Stimulated activated CD4-positive, alpha-beta T cell treated with anti-CD3 and anti-CD28 coated beads, Interleukin-15, amount 100 ng/mL, for 1 hour (primary cell): ENCODE measurements at places on chromosomes 11 and 22.

- no peak for DNase-seq
Measured at GRCh38 chr11:89660234-89660633, 49.9 kb upstream of the TRIM77 start.

DNA sequence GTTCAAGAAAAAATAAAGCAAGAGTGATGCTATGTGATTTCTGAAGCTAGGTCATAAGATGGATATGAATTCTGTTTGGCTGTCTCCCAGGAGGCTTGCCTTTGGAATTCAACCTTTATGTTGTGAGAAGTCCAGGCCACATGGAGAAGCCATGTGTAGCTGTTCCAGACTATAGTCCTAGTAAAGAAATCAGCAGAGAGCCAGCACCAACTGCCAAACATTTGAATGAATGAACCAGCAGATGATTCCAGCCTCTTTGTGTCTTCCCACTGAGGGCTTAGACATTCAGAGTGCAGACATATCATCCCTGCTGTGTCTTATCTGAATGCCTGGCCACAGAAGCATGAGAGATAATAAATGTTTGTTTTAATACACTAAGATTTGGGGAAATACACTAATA, 1150.6 kb downstream of the DLG2 start:
- DNase-seq: no peak

DNA sequence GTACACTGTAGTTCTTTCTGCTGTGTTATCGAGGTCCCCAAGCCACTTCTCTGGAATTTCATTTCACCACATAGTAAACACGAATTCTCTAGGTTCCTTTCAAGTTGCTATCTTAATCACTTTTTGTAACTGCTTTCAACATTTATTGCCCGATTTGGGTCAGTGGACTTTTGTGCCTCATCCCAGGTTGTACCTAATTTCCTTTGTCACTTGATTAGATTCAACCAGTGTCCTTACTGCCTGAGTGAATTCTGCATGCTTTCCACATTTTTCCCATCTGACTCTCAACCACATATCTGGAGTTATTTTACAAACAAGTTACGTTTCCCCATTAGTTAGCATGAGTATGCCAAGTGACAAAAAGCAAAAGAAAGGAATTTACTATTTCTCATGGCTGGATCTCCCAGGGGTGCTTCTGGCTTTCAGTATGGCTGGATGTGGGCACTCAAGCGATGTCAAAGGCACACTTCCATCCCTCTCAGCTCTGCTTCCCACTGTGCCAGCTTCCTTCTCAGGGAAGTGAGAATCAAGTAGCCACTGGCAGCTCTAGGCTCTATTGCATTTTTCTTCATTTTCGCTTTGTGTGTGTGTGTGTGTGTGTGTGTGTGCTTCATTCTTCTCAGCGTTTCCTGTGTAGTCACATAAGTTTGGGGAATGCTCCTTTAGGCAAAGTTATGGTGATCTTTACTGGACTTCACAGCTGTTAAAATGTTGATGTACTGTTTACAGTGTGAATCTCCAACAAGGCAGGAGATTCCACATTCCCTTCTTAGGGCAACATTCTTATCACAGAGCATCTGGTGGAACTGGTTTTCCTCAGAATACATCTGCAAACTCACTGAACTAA, 128.9 kb downstream of the DBX1 start:
- no peak for DNase-seq

DNA sequence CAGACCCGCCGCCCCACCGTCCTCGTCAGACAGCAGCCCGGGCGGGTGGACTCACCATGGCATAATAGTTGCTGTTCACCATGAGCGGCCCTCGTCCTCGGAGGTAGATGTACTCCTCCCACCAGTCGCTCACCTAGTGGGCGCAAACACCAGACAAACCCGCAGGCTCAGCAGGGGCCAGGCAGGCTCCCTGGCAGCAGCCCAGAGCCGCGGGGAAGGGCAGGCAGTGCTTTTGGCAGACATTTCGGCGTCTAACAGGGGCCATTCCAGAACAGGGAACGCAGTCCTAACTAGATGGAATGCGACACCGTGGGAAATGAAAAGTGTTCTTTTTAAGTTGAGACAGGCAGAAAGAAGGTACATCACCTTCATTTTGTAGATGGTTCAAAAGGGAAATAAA, 44.9 kb downstream of the CPT1A start:
- DNase-seq: no peak

GRCh38 chr11:7982582-7983119, 4.5 kb upstream of the EIF3F start:
- DNase-seq: no peak

- DNase-seq: no peak
Measured at GRCh38 chr11:44159848-44160721, 64.6 kb downstream of the EXT2 start.

DNA sequence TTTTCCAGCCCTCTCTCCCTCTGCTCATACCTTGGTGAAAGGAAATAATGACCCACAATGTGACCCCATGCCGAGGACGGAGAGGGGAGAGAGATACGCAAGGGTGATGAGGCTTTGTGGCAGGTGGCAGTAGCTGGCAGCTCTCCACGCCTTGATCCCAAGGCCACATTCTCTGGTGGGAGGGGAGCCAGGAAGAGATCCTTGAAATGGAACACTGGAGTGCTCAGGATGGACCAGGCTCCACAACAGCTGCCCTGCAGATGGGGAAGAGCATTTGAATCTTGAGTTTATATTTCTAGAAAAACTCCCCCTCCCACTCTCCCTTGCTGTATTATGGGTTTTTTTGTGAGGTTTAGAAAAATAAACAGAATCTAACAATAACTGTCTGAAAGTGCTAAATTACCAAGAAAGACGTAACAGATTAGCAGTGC, 61.6 kb upstream of the CDON start:
- DNase-seq: no peak

- DNase-seq: no peak
Measured at GRCh38 chr11:102341844-102342318, 5.1 kb upstream of the BIRC2 start.

DNA sequence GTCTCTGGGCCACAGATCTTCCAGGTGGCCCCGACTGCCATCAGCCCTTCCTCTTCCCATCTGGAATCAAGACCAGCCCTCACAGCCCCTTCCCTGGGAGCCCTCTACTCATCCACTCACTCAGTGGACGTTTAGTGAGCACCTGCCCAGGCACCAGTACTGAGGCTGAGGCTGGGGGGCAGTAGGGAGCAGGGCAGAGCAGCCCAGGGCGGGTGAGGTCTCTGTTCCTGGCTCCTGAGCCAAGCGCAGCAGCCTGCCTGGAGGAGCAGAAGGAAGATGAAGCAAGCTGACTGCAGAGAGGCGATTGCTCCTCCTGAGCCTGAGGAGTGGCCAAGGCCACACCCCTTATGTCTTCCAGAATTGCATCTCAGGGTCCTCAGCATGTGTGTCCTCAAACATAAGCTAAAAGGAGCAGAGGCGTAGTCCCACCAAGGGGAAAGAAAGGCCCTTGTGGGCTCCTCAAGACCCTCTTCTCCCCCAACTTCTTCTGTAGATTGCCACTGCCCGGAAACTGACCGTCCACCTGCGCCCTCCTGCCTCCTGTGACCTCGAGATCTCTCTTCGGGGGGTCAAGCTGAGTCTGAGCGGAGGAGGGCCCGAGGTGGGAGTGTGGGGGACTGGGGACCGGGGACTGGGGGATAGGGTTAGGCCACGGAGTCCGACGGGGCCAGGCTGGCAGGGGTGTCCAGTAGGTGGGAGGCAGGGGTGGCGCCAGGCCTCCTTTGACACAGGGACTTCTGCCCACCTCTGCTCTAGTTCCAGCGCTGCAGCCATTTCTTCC, 5.8 kb downstream of the MAPK8IP2 start:
- no peak for DNase-seq

DNA sequence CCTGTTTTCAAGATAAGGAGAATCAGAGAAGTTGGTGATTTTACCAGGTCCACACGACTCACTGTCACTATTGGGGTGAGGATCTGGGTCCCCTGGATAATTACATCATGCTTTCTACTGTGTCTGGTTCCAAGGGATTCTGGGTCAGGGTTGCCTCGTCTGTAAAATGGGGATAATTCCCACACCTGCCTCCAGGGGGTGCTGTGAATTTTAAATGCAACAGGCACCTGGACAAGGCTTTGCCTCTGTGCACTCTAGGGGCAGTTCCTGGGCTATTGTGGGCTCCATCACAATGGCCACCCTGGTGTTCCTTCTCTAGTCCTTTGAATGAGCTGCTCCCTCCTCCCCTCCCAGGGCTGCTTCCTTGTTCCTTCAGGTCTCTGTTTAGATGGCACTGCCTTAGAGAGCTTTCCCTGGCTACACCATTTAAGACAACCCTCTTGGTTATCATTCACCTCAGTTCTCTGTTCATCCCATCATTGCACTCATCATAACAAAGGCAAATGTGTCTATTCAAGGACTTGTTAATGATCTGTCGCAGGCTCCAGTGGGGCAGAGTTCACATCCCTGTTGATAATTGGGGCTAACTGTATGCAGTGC, 178.6 kb downstream of the MIAT start:
- no peak for DNase-seq

GRCh38 chr11:78840623-78841022, 266.0 kb upstream of the NARS2 start:
- DNase-seq: no peak

DNA sequence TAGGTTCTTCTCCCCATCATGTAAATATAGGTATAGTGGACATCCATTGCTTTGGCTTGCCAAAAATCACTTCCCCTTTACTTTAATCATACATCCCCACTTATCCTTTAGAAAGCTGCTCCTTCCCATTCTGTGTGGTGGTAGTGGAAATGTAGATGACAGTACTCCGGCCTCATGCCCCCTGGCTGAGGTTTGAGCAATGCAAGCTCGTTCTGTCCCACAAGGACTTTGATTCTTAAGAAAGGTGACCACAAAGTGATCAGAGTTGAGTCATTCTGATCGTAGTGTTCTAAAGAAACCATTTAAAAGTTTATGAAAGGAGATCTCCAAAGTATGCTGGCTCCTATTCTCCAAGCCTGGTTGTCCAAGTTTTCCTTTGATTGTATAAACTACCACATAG, 10.9 kb downstream of the TUG1 start:
- DNase-seq: no peak

DNA sequence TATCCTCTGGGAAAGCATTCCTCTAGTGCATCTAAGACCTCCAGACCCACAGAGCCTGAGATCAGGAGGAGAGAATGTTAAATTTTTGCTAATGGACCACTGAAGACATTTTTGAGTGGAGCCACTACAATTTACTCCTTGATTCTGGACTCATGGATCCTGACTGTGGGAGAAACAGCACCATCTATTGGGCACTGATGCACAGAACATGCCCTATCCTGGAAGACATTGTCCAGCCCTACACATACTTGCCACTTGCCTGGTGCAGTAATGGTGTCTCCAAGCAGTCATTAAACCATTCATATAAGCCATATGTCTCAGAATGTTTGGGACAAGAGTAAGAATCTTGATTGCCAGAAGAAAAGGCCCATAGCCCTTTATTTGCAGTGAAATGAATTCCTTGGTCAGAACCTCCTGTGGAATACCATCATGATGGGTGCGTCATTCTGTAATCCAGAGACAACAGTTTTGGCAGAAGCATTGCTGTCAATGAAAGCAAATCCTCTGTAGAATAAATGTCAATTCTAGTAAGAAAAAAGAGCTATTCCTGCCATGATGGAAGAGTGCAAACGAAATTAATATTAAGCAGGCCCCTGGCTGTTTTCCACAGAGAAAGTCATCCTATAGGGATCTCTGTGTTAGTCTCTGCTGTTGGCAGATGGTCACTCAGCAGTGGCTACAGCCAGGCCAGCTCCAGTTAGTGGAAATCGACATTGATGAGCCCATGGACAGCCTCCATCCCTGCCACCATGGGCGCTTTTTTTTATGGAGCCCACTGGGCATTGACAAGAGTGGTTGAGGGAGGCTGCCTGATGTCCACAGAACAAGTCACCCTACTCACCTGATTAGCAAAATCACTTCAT, 43.5 kb downstream of the GGTLC2 start:
- DNase-seq: no peak

GRCh38 chr11:103537904-103538502, 428.8 kb downstream of the DYNC2H1 start:
- no peak for DNase-seq

DNA sequence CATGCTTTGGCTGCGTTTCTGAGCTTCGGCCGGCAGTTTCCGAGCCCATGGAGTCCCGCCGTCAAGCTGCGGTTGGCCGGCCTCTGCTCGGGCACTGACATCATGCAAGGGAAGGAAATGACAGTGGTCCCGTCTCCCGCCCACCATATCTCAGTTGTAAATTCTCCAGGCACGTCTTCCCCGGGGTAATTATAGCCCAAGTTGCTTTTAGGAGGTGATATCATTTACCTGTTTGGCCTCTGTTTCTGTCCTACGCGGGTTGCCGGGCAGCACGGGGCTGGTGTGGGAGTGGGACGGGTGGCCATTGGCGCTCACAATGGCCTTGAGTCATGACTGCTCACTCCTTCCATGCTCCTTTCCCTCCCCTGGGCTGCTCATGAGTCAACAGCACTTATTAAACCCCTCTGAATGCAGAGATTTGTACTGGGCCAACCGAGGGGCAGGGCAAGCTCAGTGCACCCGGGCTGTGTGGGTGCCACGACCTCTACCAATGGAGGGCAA, 4.2 kb upstream of the ANO1 start:
- DNase-seq: no peak
